Mammary epithelial cell (primary cell): ENCODE measurements at places on chromosomes 7 and 10.

- DNase-seq = no peak
Measured at GRCh38 chr10:112536663-112537062, 89.6 kb downstream of the VTI1A start.

DNA sequence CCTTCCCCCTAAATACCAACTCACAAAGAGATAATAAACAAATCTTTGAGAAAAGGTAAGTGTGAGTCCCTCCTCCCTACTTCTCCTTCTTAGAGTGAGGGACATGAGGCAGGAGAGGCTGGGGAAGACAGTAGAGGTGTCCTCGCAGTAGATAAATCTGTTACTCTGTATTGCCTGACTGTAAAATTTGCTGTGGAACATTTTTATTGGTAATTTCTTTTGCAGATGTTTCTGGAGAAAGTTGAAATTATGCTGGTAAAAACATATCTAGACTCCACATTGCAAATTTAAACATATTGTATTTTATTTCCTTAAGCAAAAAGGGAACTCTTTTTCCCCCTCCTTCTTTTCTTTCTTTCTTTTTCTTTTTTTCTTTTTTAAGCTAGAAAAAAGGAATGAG, 58.5 kb downstream of the PLCE1 start:
- DNase-seq = no peak

- no peak for DNase-seq
Measured at GRCh38 chr7:158011941-158012340, 575.7 kb downstream of the PTPRN2 start.

GRCh38 chr10:110368556-110368955, 63.8 kb upstream of the SMNDC1 start:
- no peak for DNase-seq

- DNase-seq = peak; percentile 41
Measured at GRCh38 chr7:20172736-20173334, 44.3 kb downstream of the MACC1 start.

- DNase-seq = no peak
Measured at GRCh38 chr10:49171326-49172060, 16.7 kb downstream of the TMEM273 start.

- no peak for DNase-seq
Measured at GRCh38 chr7:140275069-140275965, 98.5 kb upstream of the KDM7A start.

GRCh38 chr10:60663850-60664249, 114.4 kb upstream of the CDK1 start:
- no peak for DNase-seq

DNA sequence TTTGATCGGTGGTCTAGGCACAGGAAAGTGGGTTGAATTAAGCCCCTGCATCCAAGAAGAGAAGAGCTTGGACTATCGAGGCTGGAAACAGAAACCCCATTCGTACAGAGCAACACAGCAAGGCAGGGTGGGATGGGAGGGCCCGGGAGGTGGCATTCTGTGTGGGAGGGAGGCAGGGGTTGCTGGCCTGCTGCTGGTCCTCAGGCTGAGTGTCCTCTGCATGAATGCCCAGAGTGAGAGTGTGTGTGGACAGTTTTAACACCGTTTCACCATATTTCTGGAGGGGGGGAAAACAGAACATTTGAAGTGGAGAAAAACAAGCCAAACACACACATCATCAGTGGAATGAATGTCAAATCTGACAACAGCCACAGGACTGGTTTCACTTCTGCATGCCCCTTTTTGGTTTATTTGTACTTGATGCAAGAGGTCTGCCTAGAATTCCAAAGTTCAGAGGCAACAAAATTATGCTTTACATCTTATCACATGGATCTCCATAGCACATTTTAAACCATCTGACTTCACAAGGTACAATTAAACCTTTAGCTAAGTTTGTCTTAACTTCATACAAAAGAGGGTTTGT, 11.1 kb upstream of the ENO4 start:
- no peak for DNase-seq

DNA sequence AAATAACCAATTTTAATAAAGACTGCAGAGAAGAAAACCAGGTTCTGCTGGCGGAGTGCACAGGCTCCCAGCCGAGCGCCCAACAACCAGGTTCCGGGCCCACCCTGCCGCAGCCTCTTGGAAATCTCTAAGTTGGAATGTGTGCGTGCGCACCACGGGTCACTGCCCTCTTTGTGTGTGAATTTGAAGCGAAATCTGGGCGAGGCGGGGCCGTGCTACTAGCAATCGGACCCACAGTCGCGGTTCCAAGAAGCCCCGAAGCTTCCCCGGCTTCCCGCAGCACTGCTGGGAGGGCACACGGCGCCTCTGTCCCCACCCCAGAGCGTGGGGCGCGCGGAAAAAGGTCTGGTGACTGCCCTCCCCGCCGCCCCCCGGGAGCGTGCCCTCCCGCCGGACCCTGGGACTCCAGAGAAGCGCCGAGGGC, 666 bp upstream of the MAP3K8 start:
- DNase-seq = no peak

- no peak for DNase-seq
Measured at GRCh38 chr10:71184421-71184820, 27.9 kb upstream of the UNC5B start.

DNA sequence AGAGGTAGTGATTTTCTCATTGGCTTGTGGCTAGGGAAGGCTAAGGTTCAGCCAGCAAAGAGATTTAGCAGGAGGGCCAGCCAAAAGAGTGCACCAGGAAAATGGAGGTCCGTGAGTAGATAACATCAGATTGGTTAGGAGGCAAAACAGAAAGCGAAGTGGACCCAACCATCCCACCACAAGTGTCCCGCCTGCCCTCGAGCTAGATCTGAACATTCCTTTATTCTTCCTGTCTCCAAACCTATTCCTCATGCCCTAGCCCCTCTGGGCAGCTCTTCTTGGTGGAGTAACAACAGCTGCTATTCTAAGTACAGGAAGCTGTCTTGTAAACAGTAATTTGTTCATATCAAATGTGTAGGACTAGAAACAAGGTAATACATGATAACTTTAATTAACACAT, 85.7 kb upstream of the BET1 start:
- DNase-seq = no peak
